Activated naive CD4-positive, alpha-beta T cell treated with anti-CD3 and anti-CD28 coated beads, Interleukin-2, amount 50 U/mL, for 72 hours (primary cell): ENCODE measurements at places on chromosomes 16 and 17. TPM values are rescaled to one million over a fixed set of nuclear protein-coding genes. Genes with fewer than 3 reads are reported as not detected.

The ALOX12B gene
- 3.2 TPM for total RNA-seq

The PRSS8 gene
- total RNA-seq, result not detected

The SPHK1 gene
- total RNA-seq, result 11.9 TPM

The HS3ST4 gene
- not detected for total RNA-seq

The CBFA2T3 gene
- 1.1 TPM for total RNA-seq

The BCAR1 gene
- total RNA-seq, result 0.71 TPM

The ABCC11 gene
- not detected for total RNA-seq

The NXPH3 gene
- total RNA-seq, result 0.23 TPM

The CHTF18 gene
- total RNA-seq, result 116 TPM

The PLEKHH3 gene
- total RNA-seq, result 1.2 TPM

The CES1 gene
- total RNA-seq, result not detected

The KRTAP3-1 gene
- not detected for total RNA-seq

The RBFOX1 gene
- total RNA-seq, result not detected

The MLKL gene
- total RNA-seq, result 27.5 TPM

The TNS4 gene
- total RNA-seq, result 1.7 TPM

The CCDC200 gene
- total RNA-seq, result 0.48 TPM

The SPN gene
- total RNA-seq, result 145 TPM

The HOXB6 gene
- total RNA-seq, result 0.16 TPM

The SLC38A8 gene
- not detected for total RNA-seq

The CSF3 gene
- total RNA-seq, result not detected

The CACNB1 gene
- total RNA-seq, result 26.6 TPM

The RTN4RL1 gene
- 0.07 TPM for total RNA-seq

The PRSS36 gene
- 1.1 TPM for total RNA-seq

The SERPINF2 gene
- not detected for total RNA-seq

The CLEC3A gene
- not detected for total RNA-seq

The SAMD14 gene
- total RNA-seq, result 4.4 TPM

The C1QTNF1 gene
- not detected for total RNA-seq

The HAPSTR1 gene
- 48.9 TPM for total RNA-seq

The CCL14 gene
- not detected for total RNA-seq

The SOX8 gene
- 0.43 TPM for total RNA-seq

The OTOP2 gene
- total RNA-seq, result not detected

The CDT1 gene
- total RNA-seq, result 145 TPM

The CACNG1 gene
- not detected for total RNA-seq

The RUSF1 gene
- total RNA-seq, result 35.6 TPM

The EPN3 gene
- total RNA-seq, result not detected

The KRTAP17-1 gene
- not detected for total RNA-seq

The HCRT gene
- not detected for total RNA-seq

The HOXB5 gene
- total RNA-seq, result not detected

The KRTAP2-3 gene
- not detected for total RNA-seq

The APOBR gene
- 0.93 TPM for total RNA-seq

The SALL1 gene
- total RNA-seq, result not detected

The CISD3 gene
- total RNA-seq, result 32.7 TPM

The LRRC45 gene
- total RNA-seq, result 16.7 TPM

The TGFB1I1 gene
- 4.0 TPM for total RNA-seq

The C16orf74 gene
- total RNA-seq, result 0.46 TPM

The SCIMP gene
- total RNA-seq, result not detected

The MRPL58 gene
- total RNA-seq, result 29.8 TPM

The ANKFN1 gene
- total RNA-seq, result not detected

The YBX2 gene
- total RNA-seq, result 0.18 TPM

The GPRC5B gene
- total RNA-seq, result 0.37 TPM

The EFNB3 gene
- total RNA-seq, result not detected

The TPSD1 gene
- not detected for total RNA-seq

The RRAD gene
- 0.99 TPM for total RNA-seq

The TSPOAP1 gene
- total RNA-seq, result 123 TPM

The GNGT2 gene
- total RNA-seq, result 37.5 TPM

The SLC25A39 gene
- total RNA-seq, result 131 TPM

The BAHCC1 gene
- 0.16 TPM for total RNA-seq

The TNFSF13 gene
- 4.6 TPM for total RNA-seq
